Osteocyte (in vitro differentiated cells): ENCODE measurements at places on chromosomes 3 and 15. TPM values are rescaled to one million over a fixed set of nuclear protein-coding genes. Genes with fewer than 3 reads are reported as not detected.

DNA sequence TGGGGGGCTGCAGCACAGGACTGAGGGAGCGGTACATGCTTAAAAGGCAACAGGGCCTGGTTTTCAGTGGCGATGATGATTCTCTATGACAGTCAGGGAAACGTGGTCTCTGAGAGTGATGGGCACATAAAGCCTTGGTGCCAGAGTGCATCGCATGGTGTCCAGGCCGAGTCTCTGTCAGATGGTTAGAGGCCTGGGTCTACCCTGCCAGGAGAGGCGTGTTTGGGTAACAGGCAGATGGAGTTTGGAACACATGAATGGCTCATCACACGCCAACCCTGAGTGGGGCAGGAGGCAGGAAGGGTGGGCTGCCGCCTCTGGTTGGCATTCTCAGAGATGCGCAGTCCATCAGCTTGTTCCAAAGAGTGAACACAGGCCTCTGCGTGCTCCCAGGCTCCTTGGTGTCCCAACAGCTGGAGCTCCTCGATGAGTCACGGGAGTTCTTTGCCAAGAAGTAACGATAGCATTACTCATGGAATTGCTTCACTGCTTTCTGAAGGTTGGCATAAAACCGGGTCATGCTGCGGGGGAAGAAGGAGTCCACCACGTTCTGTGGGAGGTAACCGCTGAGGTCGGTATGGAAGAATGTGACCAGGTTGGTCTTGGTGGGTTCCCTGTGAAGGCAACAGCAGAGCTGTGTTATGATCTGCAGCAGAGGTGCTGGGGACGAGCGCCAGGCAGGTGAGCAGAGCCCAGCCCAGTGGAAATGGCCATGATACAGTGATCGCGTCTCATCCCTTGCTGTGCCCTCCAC is 11.0 kb downstream of the STARD5 start:
- no peaks in the 10 kb centered on the region for H3K36me3 ChIP-seq
- DNase-seq, result no peak
- no peaks in the 10 kb centered on the region for H3K27me3 ChIP-seq
- peaks cover 11% of the 10 kb centered on the region for H3K4me1 ChIP-seq

GRCh38 chr3:155673421-155673820 is 71.5 kb downstream of the PLCH1 start:
- H3K36me3 ChIP-seq, result no peaks in the 10 kb centered on the region
- no peak for DNase-seq
- H3K27ac ChIP-seq, result no peak overlapping the region

- no peak overlapping the region for H3K27ac ChIP-seq
- no peaks in the 10 kb centered on the region for H3K4me1 ChIP-seq
- H3K4me3 ChIP-seq, result no peak overlapping the region
- no peaks in the 10 kb centered on the region for H3K27me3 ChIP-seq
- no peak for DNase-seq
- H3K36me3 ChIP-seq, result peaks cover 15% of the 10 kb centered on the region
Measured at GRCh38 chr15:74573987-74574386, 33.0 kb downstream of the ARID3B start.

DNA sequence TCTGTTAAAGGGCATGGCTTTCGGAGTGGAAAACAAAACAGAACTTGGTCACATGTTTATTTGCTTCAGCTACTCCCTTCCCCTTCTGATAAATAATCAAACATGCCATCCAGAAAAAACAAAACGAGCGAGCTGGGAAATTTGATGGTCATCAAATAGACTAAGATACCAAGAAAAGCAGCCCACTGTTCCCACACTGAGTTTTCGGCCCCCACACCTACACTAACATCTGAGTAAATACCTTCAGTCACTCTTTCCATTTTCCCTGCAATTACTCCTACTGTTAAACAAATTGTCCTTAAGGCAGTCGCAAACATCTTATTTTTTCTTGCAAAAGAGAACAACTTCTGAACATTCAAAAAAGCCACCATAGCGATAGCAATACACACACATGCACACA is 454.6 kb downstream of the FOXP1 start:
- peaks cover 4% of the 10 kb centered on the region for H3K36me3 ChIP-seq
- peak overlapping the region; percentile 96 for H3K27ac ChIP-seq
- DNase-seq, result no peak
- peaks cover 81% of the 10 kb centered on the region for H3K4me1 ChIP-seq

DNA sequence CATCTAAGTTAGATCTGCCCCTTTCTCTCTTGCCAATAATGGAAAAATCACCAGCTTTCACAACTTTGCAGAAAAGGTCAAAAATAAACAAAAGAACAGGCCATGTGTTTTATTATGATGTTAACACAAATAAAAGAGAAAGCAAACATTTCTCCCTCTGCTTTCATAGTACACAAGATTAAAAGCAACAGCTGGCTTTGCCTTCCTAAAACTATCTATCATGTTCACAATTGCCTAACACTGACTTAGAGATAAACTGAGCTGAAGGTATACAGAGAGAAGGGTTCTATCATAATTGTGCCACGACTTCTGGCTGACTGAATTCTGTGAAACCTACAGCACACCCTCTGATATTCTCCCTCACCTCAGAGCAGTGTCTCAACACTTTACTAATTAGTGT is 29.4 kb downstream of the AADAC start:
- no peaks in the 10 kb centered on the region for H3K36me3 ChIP-seq
- peaks cover 14% of the 10 kb centered on the region for H3K4me1 ChIP-seq
- peak overlapping the region; percentile 14 for H3K27ac ChIP-seq
- no peak overlapping the region for H3K4me3 ChIP-seq

GRCh38 chr15:55532944-55533343 is 24.9 kb upstream of the DNAAF4 start:
- H3K27me3 ChIP-seq, result no peaks in the 10 kb centered on the region
- H3K36me3 ChIP-seq, result no peaks in the 10 kb centered on the region
- DNase-seq, result no peak
- peaks cover 14% of the 10 kb centered on the region for H3K4me1 ChIP-seq
- H3K4me3 ChIP-seq, result no peak overlapping the region

GRCh38 chr3:95197661-95198060 is 1134.8 kb downstream of the NSUN3 start:
- H3K36me3 ChIP-seq, result no peaks in the 10 kb centered on the region
- no peaks in the 10 kb centered on the region for H3K27me3 ChIP-seq
- no peak for DNase-seq
- H3K4me3 ChIP-seq, result no peak overlapping the region
- H3K4me1 ChIP-seq, result no peaks in the 10 kb centered on the region

GRCh38 chr3:151753846-151754245 is 20.1 kb downstream of the AADACL2 start:
- H3K4me1 ChIP-seq, result no peaks in the 10 kb centered on the region
- H3K36me3 ChIP-seq, result peaks cover 2% of the 10 kb centered on the region
- no peak for DNase-seq
- H3K27ac ChIP-seq, result no peak overlapping the region
- H3K4me3 ChIP-seq, result no peak overlapping the region
- H3K27me3 ChIP-seq, result no peaks in the 10 kb centered on the region

DNA sequence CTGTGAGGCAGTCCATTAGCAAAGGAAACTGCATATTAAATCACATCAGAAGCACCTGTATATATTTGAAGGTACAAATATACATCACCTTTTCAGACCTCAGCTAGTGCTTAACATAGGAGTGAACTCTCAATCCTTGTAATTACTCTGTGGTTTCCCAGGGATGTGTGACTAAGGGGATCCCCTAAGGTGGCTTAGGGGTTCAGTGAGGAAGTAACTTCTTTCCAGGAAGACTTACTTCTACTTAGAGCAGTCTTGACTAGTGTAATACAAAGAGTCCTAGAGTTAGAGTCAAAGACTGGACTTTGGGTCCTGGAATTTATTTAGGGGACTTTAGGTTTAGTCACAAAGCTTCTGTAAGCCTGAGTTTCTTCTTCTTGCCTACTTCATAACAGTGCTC is 8.7 kb upstream of the SUMF1 start:
- peaks cover 42% of the 10 kb centered on the region for H3K27me3 ChIP-seq
- no peak for DNase-seq
- H3K4me1 ChIP-seq, result peaks cover 10% of the 10 kb centered on the region
- no peak overlapping the region for H3K4me3 ChIP-seq

- H3K36me3 ChIP-seq, result peaks cover 7% of the 10 kb centered on the region
- H3K4me1 ChIP-seq, result peaks cover 8% of the 10 kb centered on the region
- H3K27ac ChIP-seq, result no peak overlapping the region
- no peaks in the 10 kb centered on the region for H3K27me3 ChIP-seq
- H3K4me3 ChIP-seq, result no peak overlapping the region
Measured at GRCh38 chr3:12489832-12490231, 5.6 kb downstream of the TSEN2 start.

Gene GRM7
- total RNA-seq, result not detected in 2 replicates

Gene TSEN2
- 11.5 and 14.1 TPM in 2 replicates for total RNA-seq

Gene GPR176
- total RNA-seq, result 21.1 and 22.0 TPM in 2 replicates
